Panc1 (cell line): ENCODE measurements at places on chromosomes 1 and 21. TPM values are rescaled to one million over a fixed set of nuclear protein-coding genes. Genes with fewer than 3 reads are reported as not detected.

CDK18 gene
- 7.0 TPM for total RNA-seq

BEND5 gene
- not detected for total RNA-seq

DNA sequence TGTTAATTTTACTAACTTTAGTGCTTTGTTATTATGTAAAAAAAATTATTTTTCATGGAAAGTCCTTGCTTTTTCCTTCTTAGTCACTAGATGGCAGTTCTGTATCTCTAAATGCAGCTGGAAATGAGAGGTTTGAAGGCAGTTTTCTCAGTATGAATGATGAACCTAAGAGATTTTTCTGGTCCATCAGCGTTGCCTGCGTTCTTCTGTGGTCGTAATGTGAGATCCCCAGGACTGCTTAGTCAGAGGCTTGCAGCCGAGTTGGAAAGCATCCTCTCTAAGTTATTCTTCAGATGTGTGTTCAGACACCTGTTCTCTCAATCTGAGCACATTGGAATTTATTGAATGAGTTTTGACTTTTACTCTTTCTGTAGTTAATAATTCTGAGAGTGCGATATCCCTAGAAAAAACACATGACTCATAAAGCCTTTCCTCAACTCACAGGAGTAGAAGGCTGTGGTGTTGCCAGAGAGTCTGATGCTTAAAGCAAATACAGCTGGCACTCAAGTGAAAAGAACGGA is 99.3 kb downstream of the FMN2 start:
- DNase-seq = no peak

- DNase-seq = no peak
These were observed 2.4 kb upstream of the SLC44A3 start for GRCh38 chr1:94817712-94818111.

- DNase-seq = no peak
These were observed 200.2 kb downstream of the HIVEP3 start for GRCh38 chr1:41718497-41718896.

DNA sequence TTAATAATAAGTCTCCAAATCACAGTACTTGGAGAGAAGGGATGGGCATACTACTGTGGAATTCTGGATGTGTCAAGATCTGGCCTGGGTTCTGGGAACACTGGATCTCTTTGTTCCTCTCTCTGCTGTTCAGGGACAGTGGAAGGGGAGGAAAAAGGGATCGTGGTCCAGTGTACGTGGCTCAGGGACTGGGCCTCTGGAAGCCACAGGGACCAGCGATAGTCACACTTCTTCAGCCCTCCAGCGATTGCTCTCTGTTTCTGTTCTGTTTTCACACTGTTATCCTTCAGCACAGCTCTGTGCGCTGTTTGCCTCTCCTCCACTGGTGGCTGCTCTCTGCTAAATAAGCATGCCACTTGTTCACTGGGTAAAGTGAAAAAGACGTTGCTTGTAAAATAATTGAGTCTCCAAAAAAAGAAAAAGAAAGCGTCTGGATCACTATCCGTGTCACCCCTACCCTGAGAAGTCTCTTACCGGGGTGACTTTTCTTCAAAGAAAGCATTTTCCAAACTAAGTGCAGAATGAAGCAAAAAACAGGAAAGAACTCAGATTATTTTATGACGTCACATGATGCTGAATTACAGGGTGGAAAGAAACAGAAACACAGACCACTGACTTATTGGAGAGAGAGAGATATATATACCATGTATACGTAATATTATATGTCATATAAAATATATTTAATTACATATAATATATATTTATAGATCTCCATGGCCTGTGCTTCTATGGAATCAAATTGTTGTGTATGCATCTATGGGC is 279.4 kb downstream of the RGS7 start:
- DNase-seq = no peak
